ENCODE measurements at places on chromosomes 16 and 17. TPM values are rescaled to one million over a fixed set of nuclear protein-coding genes. Genes with fewer than 3 reads are reported as not detected.

GRCh38 chr16:70399951-70400350, 38.9 kb downstream of the ST3GAL2 start:
- peak; percentile 16 for DNase-seq

NR1D1 gene
- total RNA-seq, result 3.4 TPM

TP53TG3C gene
- not detected for total RNA-seq

- DNase-seq, result no peak
Observed at GRCh38 chr17:60699090-60699489, 21.4 kb downstream of the BCAS3 start.

GRCh38 chr17:39706921-39707337, 7.1 kb downstream of the ERBB2 start:
- no peak for DNase-seq

- no peak for DNase-seq
Observed at GRCh38 chr16:52967744-52968143, 85.0 kb downstream of the CHD9NB start.

- no peak for DNase-seq
Observed at GRCh38 chr16:68396481-68396880, 51.8 kb downstream of the SMPD3 start.

DNA sequence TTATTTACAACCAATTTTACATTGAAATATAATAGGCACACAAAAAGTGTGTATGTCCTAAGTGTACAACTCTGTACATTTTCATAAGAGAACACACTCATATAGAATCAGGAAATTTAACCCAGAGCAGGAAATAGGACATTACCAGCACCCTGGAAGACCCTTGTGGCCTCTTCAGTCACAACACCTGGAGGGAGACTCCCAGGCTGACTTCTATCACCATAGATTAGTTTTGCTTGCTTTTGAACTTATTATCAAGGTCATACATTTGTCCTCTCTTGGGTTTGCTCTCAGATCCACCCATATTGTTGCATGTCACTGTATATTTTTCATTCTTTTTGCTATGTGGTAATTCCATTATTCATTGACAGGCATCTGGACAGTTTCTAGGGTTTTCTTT, 5.8 kb downstream of the RIPOR1 start:
- peak; percentile 44 for DNase-seq

KAT8 gene
- 77.2 TPM for total RNA-seq

Measured in H7 (cell line).